ENCODE measurements at places on chromosomes 1 and 21.
A peak's percentile ranks its signal among the peaks of the same experiment; 100 is the strongest.

GRCh38 chr1:61076728-61077675, 5.4 kb upstream of the NFIA start:
- peak; percentile 90 for DNase-seq

GRCh38 chr1:155193275-155193990, 14.3 kb downstream of the THBS3 start:
- peak; percentile 82 for DNase-seq

DNA sequence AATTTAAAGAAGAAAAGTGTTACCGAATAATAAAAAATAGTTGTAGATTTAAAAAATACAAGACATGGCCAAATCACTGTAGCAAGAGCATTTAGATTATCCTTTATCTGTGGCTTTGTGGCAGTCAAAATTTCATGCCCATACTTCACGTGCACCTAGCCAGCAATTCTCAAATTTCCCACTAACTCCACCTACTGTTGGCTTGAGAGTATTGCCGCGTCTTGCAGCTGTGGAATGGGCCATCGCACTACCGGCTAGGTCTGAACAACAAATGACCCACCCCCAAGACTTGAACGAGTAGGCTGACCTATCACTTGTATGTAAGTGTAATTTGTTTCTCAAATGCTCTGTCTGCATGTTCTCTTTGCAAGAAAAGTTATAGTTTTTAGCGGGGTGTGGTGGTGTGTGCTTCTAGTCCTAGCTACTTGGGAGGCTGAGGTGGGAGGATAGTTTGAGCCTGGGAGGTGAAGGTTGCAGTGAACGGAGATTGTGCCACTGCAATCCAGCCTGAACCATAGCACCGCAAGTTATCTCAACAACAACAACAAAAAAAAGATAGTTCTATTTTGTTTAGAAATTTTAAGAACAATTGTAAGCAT, 4.1 kb downstream of the KRTAP13-4 start:
- peak; percentile 5 for DNase-seq

GRCh38 chr1:208040821-208041297, 129.9 kb upstream of the CD34 start:
- DNase-seq: no peak

- no peak for DNase-seq
Measured at GRCh38 chr21:35646606-35647005, 413.7 kb downstream of the SETD4 start.

DNA sequence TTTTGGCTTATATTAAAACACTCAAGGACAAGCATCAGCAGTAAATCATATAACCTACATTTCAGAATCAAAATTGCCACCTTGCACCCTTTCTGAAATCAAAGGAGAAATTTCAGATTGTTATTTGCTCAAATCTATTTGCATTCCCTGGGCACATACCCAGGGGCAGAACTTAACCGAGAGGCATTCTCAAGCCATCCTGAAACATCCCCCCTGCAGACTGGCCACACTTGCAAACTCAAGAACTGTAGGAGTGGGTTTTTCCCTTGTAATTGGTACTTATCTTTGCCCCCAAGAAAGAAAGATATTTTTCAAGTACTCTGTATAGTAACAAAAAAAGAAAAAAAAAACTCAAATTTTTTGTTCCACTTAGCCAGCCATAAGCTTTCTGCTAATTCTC, 213.6 kb upstream of the ESRRG start:
- DNase-seq: no peak

- no peak for DNase-seq
Measured at GRCh38 chr1:30856260-30856790, 52.2 kb downstream of the SDC3 start.

GRCh38 chr1:27575840-27576331, 28.1 kb downstream of the AHDC1 start:
- DNase-seq: no peak

DNA sequence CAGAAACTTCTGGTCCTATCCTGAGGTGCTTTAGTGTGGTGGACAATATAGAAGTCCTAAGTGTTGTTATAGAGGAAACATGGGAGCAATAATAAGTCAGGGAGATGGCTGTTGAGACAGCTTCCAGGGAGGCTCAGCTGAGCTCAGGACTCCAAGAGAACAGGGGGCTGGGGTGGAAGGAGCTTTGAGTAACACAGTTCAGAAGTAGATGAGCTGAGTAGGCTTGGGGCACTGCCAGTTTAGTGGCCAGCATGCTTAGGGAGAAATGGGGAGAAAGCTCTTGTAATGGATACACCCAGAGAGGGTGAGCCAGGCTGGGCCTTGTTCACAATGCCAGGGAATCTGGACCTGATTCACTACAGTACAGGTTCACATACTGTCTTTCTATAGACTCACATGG, 201.6 kb downstream of the DAB1 start:
- no peak for DNase-seq

GRCh38 chr1:6330410-6330911, 63.1 kb downstream of the ACOT7 start:
- no peak for DNase-seq

GRCh38 chr1:36737038-36737555, 254.4 kb upstream of the CSF3R start:
- no peak for DNase-seq

GRCh38 chr1:52439976-52440375, 35.6 kb downstream of the PRPF38A start:
- no peak for DNase-seq

DNA sequence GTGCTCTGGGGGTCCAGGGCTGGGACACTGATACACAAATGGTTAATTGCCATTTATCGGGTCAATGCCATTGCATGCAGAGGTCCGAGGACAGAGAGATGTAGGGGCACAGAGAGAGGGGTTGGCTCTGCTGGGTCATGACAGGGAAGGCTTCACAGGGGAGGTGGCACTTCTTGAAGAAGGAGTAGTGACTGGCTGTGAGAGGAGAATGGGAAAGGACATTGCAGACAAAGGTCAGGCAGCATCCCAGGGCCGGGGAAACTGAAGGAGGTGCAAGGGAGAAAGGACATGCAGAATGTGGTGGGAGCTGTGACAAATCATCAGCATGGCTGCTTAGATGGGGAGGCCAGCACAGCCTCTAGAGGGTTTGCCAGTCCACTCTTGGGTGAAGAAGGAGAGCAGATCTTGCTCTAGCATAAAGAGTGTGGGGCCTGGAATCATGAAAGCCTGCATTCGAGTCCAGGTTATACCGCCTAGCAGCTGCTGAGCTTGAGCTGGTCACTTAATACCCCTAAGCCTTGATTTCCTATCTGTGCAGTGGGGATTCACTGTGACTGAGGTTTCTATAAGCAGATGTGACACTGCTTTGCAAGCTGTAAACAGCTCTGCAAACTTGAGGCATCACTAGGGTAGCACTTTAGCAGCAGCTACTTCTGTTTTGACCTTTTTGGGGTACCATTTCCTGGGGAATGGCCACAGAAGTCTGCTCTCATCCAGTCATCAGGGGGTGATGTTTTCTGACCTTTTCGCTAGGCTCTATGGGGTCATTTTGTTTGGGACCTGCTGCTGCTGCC, 59.2 kb upstream of the EPS8L3 start:
- DNase-seq: no peak

- DNase-seq: no peak
Measured at GRCh38 chr1:173937062-173937461, 19.9 kb upstream of the SERPINC1 start.

GRCh38 chr1:89525169-89525855, 683 bp downstream of the LRRC8B start:
- DNase-seq: peak; percentile 55

DNA sequence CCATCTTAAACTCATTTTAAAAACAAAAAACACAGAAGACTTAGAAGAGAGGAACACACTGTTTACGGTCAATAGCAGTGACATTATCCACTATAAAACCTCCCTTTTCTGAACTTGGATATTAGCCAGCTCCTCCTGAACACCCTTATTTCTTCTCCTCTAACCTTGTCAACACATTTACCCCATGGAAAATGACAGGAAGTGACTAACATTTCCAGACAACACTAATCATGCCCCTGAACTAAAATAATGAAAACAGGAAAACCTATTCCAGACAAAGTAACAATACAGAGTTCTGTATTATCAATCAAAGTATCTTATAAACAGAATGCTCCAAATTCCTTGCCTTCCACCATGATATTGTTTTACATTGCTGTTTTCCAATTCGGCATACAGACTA, 45.3 kb downstream of the PALMD start:
- DNase-seq: no peak

DNA sequence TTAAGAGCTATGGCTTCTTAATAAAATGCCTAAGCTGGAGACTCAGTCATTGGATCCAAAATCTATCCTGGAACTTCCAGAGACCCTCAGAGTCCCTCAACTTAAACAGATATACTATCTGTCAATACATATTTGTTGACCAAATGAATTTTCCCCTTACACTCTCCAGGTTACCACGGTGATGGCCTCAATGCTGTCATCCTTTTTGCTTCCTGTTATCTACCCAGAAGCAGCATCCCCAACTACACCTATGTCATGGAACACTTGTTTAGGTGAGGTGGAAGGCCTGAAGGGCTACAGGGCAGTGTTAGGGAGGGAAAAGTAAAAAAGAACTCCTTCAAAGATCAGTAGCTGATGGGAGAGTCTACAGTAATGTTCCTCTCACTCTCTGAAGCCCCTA, 4.4 kb upstream of the C1orf56 start:
- DNase-seq: peak; percentile 39

DNA sequence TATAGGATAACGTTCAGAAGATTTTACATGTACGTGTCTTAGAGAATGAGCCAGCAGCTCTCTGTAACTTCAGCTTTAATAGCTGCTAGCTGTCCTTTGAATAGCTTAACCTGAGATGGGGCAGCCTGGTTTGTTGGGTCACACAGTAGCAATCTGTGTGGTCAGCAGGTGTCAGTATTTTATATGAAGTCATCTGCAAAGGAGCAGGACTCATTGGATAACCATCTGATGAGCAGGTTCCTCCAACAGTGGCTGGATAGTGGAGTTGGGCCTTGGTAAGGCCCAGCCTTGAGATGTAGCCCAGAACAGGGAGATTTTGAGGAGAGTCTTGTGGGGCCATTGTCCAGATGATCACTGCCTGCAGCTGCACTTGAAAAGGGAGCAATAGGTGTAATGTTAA, 6.4 kb downstream of the GSTM5 start:
- no peak for DNase-seq

- DNase-seq: peak; percentile 88
Measured at GRCh38 chr1:160629286-160630210, 17.3 kb downstream of the SLAMF1 start.

DNA sequence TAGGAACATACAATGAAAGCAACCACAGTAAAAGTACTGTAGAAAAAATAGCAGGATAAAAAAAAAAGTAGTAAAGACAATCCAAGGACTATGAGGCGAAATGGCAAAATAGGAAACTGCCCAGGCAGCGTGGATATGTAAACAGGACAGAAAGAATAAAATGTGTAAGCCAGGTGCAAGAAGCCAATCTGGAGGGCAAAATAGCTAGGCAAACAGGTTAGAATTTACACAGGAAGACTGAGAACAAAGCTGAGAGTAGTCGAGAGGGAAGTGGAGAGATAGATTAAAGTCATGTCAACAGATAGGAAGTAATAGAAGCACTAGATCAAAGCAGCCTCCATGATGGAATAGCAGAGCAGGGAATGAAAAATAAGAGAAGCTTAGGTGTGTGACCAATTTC, 124.2 kb upstream of the B3GALT2 start:
- DNase-seq: no peak

- DNase-seq: no peak
Measured at GRCh38 chr21:33162436-33162951, 67.2 kb upstream of the IFNAR2 start.

GRCh38 chr1:236699366-236699765, 13.1 kb downstream of the ACTN2 start:
- DNase-seq: no peak

- DNase-seq: no peak
Measured at GRCh38 chr1:52917156-52917555, 4.4 kb downstream of the ECHDC2 start.

GRCh38 chr1:178693366-178693765, 31.7 kb upstream of the RALGPS2 start:
- no peak for DNase-seq

DNA sequence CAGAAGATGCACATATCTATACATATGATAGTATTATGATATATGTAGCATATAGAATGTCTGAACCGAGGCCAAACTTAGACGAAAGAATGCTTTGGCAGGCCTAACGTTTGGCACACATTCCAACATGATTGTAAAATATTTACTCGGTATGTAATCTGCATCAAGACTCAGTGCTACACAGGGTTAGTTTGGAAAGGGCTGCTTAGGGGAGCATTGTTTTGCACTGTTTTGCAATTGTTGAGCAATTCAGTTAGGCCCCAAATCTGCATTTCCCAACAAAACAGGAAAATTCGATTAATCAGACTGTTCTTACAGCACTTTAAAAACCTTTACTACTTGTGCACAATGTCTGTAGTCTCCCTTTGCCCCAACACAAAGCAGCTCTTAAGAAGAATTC, 216.0 kb upstream of the NEGR1 start:
- DNase-seq: no peak

- no peak for DNase-seq
Measured at GRCh38 chr1:182198006-182198605, 136.6 kb upstream of the ZNF648 start.
